ENCODE measurements at places on chromosomes 12 and 14.

DNA sequence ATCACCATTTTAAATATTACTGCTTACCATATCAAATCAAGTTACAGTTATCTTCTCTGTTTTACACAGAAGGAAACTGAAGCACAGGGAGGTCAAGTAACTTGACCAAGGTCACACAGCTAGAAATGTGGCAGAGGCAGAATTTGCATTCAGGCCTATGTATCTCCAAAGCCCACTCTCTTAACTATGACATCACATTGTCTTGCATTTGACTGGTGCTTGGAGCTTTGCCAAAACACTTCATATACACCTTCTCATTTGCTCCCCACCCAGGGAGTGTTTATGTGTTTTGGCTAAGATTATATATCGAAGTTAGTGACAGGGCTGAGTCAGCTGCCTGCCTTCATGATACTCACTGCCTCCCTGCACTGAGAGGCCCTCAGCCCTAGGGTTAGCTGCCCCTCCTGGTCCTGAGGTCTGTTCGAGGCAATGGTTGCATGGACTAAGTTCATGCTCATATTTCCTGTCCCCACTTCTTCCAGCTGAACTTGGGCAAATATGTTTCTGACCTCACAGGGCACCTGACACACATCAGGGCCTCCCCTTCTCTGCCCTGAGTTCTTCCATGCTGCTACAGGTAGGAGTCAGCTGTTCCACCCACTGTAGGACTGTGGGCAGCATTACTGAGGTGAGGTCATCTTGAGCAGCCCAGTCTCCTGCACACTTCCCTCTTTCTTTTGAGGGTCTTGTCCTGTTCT lies 1.8 kb downstream of the GALNT6 start:
- no peak for DNase-seq

DNA sequence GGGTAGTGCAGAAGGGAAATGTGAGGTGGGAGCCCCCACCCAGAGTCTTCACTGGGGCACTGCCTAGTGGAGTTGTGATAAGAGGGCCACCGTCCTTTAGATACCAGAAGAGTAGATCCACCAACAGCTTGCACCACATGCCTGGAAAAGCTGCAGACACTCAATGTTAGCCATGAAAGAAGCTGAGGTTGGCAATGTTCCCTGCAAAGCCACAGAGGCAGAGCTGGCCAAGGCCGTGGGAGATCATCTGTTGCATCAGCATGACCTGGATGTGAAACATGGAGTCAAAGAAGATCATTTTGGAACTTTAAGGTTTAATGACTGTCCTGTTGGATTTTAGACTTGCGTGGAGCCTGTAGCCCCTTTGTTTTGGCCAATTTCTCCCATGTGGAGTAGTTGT lies 468.4 kb upstream of the FOXG1 start:
- DNase-seq: no peak

DNA sequence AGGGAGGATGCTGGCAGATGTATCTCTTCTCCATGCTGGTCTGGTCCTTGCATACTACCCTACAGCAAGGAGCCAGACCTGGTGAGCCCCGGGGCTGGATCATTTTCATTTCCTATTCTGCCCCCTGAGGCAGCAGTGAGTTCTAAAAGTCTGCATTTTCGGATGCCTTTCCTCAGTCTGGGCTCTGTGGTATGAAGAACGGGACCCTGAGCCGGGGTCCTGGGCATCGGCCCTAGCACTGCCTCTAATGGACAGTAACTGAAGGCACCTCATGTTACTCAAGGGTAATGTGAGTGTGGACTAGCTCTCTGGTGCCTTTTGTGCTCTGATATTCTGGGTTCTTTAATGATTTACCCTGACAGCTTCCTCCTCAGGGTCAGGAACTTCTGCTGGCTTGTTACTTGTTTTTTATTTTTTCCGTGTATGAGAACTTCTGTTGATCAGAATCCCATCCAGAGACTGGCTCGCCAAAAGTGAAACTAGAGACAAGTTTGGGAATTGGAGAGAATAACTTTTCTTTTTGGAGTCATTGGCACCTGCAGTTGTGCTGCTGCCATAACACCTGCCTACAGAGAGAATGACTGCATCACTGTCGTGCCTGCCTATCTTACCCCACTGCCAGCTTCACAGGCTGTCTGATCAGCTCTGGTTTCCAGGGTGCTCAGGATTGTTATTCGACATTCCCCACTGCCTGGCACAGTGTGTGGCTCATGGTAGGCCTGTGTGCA lies 62.3 kb downstream of the SUSD6 start:
- DNase-seq: no peak

GRCh38 chr12:15631007-15631715 lies 158.0 kb downstream of the EPS8 start:
- DNase-seq: no peak

- no peak for DNase-seq
Measured at GRCh38 chr12:58656254-58657009, 263.9 kb downstream of the LRIG3 start.

- DNase-seq: peak; percentile 18
Measured at GRCh38 chr12:51351913-51352532, 5.5 kb upstream of the CELA1 start.
